Activated CD8-positive, alpha-beta T cell treated with anti-CD3 and anti-CD28 coated beads for 36 hours (primary cell): ENCODE measurements at places on chromosomes 7 and 10. TPM values are rescaled to one million over a fixed set of nuclear protein-coding genes. Genes with fewer than 3 reads are reported as not detected.

Gene GJD4
- total RNA-seq = not detected

Gene FAM13C
- not detected for total RNA-seq

- H3K4me3 ChIP-seq = no peak overlapping the region
- no peaks in the 10 kb centered on the region for H3K4me1 ChIP-seq
- H3K27ac ChIP-seq = no peak overlapping the region
- H3K36me3 ChIP-seq = no peaks in the 10 kb centered on the region
- no peak for DNase-seq
These were observed 434.3 kb downstream of the MDFIC start for GRCh38 chr7:115356139-115356746.

GRCh38 chr7:121395494-121395960, 581 bp downstream of the FAM3C start:
- peak overlapping the region; percentile 76 for H3K4me3 ChIP-seq
- H3K27me3 ChIP-seq = no peaks in the 10 kb centered on the region
- H3K27ac ChIP-seq = peak overlapping the region; percentile 77
- DNase-seq = peak; percentile 69
- H3K4me1 ChIP-seq = peaks cover 43% of the 10 kb centered on the region

DNA sequence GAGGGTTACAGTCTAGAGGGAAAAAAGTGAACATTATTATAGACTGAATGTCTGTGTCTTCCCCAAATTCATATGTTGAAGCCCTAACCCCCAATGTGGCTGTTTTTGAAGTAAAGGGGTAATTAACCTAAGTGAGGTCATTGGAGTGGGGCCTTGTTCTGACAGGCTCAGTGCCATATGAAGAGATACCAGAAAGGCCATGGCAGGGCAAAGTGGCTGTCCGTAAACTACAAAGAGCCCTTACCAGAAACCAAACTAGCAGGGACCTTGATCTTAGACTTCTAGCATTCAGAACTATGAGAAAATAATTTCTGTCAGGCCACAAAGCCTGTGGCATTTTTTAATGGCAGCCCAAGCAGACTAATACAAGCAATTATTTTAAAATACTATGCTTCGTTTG, 8.7 kb downstream of the TMEM209 start:
- no peak for DNase-seq
- no peak overlapping the region for H3K4me3 ChIP-seq
- H3K4me1 ChIP-seq = peaks cover 14% of the 10 kb centered on the region
- H3K36me3 ChIP-seq = peaks cover 48% of the 10 kb centered on the region
- no peak overlapping the region for H3K27ac ChIP-seq

GRCh38 chr10:82468453-82468852, 593.5 kb downstream of the NRG3 start:
- DNase-seq = no peak
- no peaks in the 10 kb centered on the region for H3K36me3 ChIP-seq

DNA sequence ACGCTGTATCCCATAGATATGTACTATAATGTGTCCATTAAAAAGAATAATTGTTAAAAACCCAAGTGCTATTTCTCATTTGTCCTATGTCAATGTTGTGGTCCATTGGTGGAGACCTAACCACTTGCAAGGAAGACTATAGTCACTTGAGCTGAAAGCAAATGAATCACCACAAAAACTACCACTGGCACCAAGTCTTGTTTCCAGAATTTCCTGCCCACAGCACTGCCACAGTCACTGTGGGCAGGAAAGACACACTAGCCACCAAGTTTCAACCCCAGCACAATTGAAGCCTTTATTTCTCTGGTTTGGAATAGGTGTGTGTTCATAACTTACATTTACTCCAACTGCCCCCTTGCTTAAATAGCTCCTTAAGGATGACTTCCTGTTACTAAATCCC, 12.4 kb downstream of the DIP2C start:
- peaks cover 5% of the 10 kb centered on the region for H3K27me3 ChIP-seq
- no peak overlapping the region for H3K27ac ChIP-seq
- no peak overlapping the region for H3K4me3 ChIP-seq
- DNase-seq = no peak

DNA sequence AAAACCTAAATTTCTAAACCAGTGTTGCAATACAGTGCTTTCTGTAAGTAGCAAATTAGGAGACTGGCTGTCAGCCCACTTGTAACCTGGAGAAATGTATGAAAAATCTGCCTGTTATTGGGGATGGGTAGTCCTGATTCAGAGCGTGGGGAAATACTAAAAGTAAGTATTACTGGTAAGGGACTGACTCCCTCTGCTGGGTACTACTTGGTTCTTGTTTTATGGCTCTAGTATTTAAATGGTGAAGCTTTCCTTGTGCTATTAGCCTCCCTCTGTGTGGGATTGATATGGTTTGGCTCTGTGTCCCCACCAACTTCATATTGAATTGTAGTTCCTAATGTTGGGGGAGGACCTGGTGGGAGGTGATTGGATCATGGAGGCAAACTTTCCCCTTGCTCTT, 886.1 kb downstream of the SORCS1 start:
- no peak overlapping the region for H3K27ac ChIP-seq
- H3K4me1 ChIP-seq = no peaks in the 10 kb centered on the region
- no peak for DNase-seq
- H3K27me3 ChIP-seq = no peaks in the 10 kb centered on the region
